ENCODE measurements at places on chromosomes 1 and 21. TPM values are rescaled to one million over a fixed set of nuclear protein-coding genes. Genes with fewer than 3 reads are reported as not detected.

ERICH3 gene
- total RNA-seq = not detected

UBE2U gene
- total RNA-seq = not detected

RCSD1 gene
- total RNA-seq = 121 TPM

TARBP1 gene
- 14.8 TPM for total RNA-seq

SLC35A3 gene
- total RNA-seq = 17.5 TPM

DNA sequence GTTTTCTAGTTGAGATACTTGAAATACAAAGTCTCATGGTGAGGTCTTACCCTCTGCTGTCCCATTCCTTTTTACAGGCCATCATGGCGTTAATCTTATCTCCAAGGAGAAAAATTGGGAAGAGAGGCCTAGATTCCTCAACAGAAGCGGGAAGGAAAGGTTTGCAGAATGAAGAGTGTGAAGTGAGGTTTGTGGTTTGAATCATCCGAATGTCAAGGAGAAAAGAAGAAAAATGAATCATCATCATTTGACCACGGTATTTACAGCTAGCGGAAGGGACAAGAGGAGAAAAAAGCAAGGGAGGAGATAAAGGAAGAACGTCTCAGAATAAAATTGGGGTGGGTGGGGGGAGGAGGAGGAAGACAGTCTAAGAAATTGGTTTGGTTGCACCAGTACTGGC, 935 bp upstream of the COG2 start:
- no peak for DNase-seq

- peak; percentile 75 for DNase-seq
Observed at GRCh38 chr1:61244114-61244513, 161.8 kb downstream of the NFIA start.

- DNase-seq = no peak
Observed at GRCh38 chr1:1067284-1067859, 6.7 kb downstream of the RNF223 start.

GRCh38 chr1:160491017-160491416, 32.0 kb downstream of the SLAMF6 start:
- no peak for DNase-seq

DNA sequence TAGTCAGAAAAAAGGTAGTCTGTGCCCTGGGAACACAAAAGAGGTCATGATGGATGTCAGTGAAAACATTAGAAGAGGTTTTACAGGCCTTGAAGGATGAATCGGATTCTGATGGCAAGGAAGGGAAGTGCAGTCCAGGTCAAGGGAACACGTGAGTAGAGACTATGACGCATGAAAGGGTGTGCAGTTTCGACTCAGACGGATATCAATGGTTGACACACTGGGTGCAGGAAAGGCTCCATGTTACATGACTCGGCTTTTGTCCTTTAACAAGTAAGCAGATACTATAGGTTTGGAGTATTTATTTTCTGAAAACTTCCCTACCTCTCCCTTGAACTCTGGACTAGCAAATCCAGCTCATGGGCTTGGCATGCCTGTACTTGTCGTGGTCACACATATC, 55.3 kb downstream of the SEC16B start:
- no peak for DNase-seq

- no peak for DNase-seq
Observed at GRCh38 chr1:111605576-111605975, 14.0 kb upstream of the RAP1A start.

DNA sequence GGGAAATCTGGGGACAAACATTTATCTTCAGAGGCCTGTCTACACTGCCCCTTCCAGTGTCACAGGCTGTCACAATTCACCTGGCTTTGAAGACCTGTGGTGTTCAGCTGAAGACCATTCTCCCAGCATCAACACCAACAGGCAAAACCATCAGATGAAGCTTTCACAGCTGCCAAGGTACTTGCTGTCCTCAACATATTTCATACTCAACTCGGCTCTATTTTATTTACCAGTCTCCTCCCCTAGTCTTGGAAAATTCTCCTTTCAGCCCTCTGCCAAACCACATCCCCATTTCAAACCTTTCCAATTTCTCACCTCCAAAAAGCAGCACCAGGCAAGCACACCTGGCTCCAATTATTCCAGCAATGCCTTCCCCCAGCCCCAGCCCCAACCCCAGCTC, 108.8 kb downstream of the TGFBR3 start:
- DNase-seq = no peak
